ENCODE measurements at places on chromosomes 1 and 21. TPM values are rescaled to one million over a fixed set of nuclear protein-coding genes. Genes with fewer than 3 reads are reported as not detected.

Gene AZIN2
- total RNA-seq: 2.8 TPM

Gene PLXNA2
- 69.5 TPM for total RNA-seq

Gene NTNG1
- 0.18 TPM for total RNA-seq

Gene SLC2A5
- under 0.01 TPM for total RNA-seq

Gene PPP2R5A
- 30.8 TPM for total RNA-seq

Gene BCAR3
- 52.0 TPM for total RNA-seq

Gene ALPL
- total RNA-seq: 1.5 TPM

Gene ERICH3
- total RNA-seq: not detected

Gene USH2A
- not detected for total RNA-seq
